ENCODE measurements at places on chromosomes 16 and 17. TPM values are rescaled to one million over a fixed set of nuclear protein-coding genes. Genes with fewer than 3 reads are reported as not detected.
A peak's percentile ranks its signal among the peaks of the same experiment; 100 is the strongest.

DNA sequence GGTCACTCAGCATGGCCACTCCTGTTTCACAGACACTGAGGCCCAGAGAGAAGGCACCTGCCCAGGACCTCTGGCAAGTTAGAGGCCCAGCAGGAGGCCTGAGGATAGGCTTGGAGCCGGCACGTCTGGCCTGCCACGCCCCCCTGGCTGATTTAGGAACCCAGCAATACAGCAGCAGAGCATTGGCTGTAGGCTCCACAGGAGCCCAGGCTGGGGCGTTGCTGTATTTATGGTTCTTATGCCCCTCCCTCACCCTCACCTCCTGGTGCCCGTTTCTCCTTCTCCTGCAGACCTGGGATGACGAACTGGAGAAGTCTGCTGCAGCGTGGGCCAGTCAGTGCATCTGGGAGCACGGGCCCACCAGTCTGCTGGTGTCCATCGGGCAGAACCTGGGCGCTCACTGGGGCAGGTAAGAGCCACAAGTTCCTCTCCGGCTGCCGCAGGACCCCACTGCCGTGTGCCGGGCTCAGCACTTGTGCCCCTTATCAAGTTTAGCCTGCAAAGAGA lies 25.8 kb downstream of the CRISPLD2 start:
- DNase-seq = no peak

- DNase-seq = no peak
Observed at GRCh38 chr16:17367923-17368322, 102.8 kb downstream of the XYLT1 start.

- no peak for DNase-seq
Observed at GRCh38 chr16:1530883-1531637, 2.4 kb upstream of the TMEM204 start.

DNA sequence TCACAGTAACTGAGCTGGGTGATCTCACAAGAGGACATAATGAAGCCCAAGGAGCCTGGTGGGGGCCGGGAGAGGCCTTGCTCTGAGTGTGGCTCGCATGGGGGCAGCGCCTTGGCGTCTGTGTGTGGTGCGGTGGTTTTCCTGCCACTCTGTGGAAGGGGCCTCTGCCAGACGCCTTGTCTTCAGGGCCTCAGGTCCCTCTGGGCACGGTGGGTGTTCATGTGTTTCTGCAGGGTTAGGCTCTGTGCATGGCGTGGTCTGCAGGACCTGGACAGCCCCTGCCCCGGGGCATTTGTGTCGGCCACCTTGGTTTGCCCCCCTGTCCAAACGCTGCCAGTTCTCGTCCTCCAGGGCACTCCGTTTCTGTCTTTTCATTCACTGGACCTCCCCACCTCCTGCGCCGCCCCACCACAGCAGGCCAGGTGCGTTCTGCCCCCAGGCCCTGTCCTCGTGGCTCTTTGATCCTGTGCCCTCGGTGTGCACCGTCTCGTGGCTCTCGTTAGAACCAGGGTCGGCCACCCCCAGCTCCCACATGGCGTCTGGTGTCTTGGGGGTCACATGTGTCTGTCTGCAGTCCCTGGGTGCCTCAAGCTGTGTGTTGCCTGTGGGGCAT lies 43.7 kb upstream of the ZNF750 start:
- no peak for DNase-seq

DNA sequence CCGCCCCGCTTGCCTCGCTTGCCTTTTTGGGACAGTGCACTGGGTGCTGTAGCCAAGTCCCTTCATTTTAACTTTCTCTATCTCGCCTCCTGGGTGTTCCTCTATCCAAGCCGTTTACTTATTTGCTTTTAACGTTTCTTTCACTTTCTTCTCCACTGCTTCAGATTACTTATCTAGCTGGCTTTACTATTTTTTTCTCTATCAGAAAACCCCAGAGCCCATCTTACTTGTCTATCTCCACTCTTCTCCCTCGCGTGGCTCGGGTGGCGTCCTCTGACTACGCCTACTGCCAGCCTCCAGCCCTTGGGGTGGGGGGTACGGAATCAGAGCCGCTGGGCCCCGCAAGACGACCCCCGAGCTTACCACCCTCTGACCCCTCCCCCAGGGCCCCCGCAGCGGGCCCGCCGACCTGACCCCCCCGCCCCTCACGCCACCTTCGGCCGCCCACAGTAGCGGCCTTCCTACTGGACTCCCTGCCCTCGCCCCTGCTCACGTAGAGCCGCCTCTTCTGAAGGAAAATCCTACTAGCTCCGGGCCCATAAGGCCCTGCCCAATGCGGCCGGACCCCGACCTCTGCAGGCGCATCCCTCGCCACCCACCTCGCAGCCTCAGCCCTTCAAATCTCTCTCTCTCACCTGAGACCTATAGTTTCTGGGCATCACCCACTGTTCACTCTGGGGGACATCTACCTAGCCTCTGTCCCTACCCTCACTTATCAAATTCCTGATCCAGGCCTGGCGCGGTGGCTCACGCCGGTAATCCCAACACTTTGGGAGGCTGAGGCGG lies 1.0 kb upstream of the SLC12A4 start:
- DNase-seq = peak; percentile 84

DNA sequence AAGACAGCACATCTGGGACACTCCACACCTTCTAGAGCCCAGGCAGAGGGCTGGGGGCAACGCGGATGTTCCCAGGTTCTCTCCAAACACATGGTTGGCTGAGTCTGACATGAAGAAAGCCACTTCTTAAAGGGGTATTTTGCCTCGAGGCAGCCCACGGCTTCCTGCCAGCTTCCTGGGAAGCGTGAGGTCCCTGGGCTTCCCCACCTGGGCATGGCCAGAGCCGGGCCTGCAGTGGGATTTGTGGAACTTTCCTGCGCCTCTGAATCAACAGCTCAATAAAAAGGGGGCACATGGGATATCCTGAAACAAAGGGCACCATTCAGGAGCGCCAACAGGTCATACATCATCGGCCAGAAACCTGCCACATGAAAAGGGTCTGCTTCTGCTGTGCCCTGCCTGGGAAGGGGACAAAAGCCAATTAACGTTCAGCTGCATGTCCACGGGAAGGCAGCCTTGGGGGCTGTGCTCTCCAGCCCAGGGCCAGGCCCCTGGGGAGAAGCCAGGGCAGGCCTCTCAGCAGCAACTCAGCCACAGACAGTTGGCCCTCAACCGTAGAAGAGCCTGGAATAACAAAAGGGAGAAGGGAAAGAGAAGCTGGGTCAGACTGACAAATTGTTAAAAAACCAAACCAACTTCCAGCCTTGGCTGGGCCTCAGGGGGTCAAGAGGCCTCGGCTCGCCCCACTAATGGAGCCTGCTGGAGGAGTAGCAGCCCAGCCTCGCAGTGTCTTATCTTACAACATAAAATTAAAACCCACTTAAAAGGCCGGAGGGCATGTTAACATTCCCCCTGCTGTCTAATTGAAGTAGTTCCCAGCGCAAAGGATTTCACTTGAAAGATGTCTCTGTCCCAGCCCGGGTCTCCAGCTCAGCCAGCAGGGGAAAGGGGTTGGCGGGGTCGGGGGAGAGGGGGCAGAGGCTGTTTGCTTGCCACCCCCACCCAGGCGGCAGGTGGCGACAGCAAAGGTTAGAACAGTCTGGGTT lies 34.2 kb downstream of the TBX4 start:
- DNase-seq = peak; percentile 47

GRCh38 chr17:38918916-38919315 lies 6.5 kb upstream of the LASP1NB start:
- no peak for DNase-seq

DNA sequence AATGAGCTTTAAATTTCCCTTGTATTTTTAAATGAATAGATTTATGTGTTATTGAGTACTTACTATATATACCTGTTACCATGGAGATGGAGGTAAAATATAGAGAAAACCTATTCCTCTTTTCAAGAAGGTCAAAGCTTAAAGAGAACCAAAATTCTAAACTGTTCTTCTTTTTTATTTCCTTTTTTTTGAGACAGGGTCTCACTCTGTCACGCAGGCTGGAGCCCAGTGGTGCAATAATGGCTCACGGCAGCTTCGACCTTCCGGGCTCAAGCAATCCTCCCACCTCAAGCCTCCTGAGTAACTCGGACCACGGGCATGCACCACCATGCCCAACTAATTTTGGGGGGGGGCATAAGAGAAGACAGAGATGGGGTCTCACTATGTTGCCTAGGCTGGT lies 25.0 kb upstream of the TMEM97 start:
- DNase-seq = no peak

DNA sequence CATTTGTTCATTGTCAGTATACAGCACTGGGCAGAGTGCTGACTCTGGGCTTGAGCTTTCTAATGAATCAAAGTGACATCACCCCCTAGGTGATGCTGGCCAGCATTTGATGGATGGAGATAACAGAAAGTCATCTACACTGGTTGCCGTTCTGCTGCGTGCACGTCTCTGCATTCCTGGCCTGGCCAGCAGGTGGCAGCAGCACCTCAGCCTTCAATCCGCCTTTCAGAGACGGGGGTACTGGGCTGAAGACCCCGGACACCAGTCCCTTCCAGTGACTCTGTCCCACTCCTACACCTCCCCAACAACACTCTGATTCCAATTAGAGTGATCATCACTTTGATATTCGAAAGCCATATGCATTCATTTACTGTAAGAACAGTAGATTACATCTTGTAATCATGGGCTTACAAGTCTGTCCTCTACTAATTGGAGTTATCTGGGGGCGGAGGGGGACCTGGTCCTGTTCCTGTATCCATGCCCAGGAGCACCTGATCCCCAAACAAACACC lies 6.0 kb downstream of the CPSF4L start:
- DNase-seq = peak; percentile 48

GRCh38 chr17:64608571-64608981 lies 53.5 kb downstream of the SMURF2 start:
- no peak for DNase-seq

DNA sequence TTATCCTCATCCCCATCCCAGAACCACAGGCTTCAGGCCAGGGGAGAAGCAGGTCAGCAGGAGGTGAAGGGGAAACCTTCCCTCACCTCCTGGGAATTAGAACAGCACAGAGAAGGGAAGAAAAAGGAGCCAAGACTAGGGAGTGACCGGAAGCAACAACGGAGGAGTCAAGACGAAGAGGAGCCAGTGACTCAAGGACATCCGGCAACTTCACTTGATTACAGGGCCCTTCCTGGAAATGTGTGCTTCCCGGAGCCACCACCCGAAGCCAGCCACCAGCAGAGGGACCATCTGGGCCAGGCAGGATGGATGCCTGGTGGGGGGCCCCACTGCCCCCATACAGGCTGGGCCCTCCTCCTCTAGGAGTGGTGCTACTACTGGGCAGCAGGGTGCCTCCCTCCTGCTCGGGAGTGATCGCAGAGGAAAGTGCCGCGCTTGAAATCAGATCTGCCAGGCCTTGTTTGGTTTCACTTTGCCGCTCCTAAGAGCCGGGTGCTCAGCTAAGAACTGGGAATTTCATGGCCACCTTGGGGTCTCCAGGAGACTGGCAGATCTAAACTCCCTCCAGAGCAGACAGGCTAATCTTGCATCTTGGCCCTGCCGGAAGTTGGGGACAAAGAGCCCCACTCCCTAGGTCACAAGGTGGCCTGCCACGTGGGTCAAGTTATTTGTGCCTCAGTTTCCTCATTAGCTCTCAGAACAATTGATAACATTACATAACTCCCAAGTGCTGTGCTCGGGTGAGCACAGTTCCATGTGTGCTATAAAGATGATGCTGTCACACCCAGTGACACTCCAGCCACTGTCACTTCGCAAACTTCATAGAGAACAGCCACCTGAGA lies 6.6 kb downstream of the CDC42EP4 start:
- DNase-seq = no peak

GRCh38 chr17:46154151-46154816 lies 38.9 kb downstream of the KANSL1 start:
- no peak for DNase-seq

GRCh38 chr17:17155568-17155967 lies 50.6 kb downstream of the PLD6 start:
- no peak for DNase-seq

DNA sequence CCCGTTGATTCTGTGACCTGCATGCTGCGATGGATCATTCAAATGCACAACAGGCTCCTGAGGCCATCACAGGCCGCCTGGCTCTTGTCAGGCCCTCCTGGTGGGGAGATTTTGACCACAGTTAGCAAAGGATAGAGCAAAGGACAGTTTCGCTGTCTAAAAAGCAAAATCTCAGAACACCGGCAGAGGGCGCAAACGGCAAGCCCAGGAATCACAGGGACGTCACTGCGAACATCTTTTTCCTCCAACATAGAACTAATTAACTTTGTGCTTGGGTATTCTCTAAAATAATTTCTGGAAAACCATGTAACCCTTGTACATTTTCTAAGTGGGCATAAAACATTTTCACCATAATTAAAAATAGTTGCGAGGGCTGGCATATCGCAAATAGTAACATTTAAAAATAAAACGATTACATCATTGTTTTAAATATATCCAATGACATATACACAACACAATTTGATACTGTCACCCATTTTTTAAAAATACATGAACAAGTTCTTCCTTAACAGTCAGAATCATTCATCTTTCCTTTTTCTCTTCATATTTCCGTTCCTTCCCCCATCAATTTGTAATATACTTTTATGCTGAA lies 19.7 kb upstream of the SLC47A1 start:
- no peak for DNase-seq

GRCh38 chr17:55327225-55328088 lies 62.7 kb downstream of the HLF start:
- no peak for DNase-seq

GRCh38 chr17:58330538-58330996 lies 2.0 kb upstream of the TSPOAP1 start:
- DNase-seq = peak; percentile 57

- DNase-seq = no peak
Observed at GRCh38 chr16:84511831-84512230, 7.4 kb upstream of the MEAK7 start.

DNA sequence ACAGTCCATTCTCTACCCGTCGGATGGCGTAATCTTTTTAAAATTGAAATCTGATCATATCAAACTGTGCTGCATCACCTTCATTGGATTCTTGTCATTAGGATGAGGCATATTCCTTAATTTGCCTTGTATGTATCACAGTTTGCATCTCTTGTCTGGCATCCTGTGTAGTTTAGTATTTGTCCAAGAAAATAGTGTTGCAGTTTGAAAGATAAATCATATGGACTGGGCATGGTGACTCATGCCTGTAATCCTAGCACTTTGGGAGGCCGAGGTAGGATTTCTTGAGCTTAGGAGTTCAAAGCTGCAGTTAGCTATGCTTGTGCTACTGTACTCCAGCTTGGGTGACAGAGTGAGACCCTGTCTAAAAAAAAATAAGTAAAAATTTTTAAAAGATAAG lies 5.8 kb upstream of the RSL1D1 start:
- DNase-seq = no peak

- DNase-seq = no peak
Observed at GRCh38 chr17:63531022-63531965, 8.1 kb downstream of the KCNH6 start.

TMEM101 gene
- 20.4 TPM for total RNA-seq

GINS3 gene
- 1.9 TPM for total RNA-seq

C17orf50 gene
- total RNA-seq = not detected

GRB7 gene
- 0.46 TPM for total RNA-seq

CD300LG gene
- total RNA-seq = not detected

CEP112 gene
- 13.5 TPM for total RNA-seq

NPIPB6 gene
- total RNA-seq = 3.4 TPM

CCL3 gene
- not detected for total RNA-seq

HOXB1 gene
- total RNA-seq = not detected

KRTAP2-2 gene
- not detected for total RNA-seq

IRF8 gene
- total RNA-seq = not detected

PDILT gene
- total RNA-seq = not detected

SLC47A1 gene
- 4.9 TPM for total RNA-seq

KCNH6 gene
- total RNA-seq = not detected

ZNF469 gene
- 19.0 TPM for total RNA-seq

PRSS22 gene
- not detected for total RNA-seq

NT5C gene
- 31.2 TPM for total RNA-seq

All from chondrocyte (in vitro differentiated cells).